ENCODE measurements at places on chromosomes 2 and 18.

DNA sequence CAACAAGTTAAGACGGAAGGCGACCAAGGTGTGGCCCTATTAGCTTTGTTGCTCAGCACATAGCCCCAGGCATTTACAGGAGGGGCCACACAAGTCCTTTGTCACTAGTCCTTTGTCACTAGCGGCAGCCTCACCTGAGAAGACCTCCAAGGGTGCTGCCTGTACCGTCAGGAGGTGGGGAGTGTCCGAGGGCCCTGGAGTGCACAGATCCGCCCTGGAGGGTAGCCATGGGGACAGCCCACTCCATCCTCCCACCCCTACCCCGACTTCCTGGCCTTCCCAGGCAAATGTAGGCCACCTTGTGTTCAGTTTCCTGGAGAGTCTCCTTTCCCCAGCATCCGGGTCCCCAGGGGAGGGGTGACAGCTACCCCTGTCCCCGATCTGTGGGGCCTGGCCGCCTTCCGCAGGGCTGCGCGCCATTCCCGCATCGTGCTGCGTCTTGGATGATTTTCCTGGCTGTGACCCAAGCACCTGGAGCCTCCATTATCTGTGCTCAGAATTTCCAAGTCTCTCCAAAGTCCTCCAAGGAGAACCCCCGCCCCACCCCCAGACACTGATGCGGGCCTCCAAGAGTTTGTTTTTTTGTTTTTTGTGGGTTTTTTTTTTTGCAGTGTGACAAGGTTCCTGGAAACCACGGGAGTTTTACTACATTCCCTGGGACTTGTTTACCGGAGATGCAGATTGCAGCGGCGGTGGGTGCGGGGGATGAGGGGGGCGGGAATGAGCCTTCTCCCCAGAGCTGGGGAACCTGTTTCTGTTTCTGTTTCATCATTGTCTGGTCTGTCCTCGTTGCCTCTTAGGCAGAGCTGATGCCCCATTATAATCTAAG, 28.6 kb downstream of the TEX44 start:
- peak; percentile 80 for DNase-seq

- no peak for DNase-seq
These were observed 335.5 kb upstream of the NT5C1B start for GRCh38 chr2:18924886-18925285.

DNA sequence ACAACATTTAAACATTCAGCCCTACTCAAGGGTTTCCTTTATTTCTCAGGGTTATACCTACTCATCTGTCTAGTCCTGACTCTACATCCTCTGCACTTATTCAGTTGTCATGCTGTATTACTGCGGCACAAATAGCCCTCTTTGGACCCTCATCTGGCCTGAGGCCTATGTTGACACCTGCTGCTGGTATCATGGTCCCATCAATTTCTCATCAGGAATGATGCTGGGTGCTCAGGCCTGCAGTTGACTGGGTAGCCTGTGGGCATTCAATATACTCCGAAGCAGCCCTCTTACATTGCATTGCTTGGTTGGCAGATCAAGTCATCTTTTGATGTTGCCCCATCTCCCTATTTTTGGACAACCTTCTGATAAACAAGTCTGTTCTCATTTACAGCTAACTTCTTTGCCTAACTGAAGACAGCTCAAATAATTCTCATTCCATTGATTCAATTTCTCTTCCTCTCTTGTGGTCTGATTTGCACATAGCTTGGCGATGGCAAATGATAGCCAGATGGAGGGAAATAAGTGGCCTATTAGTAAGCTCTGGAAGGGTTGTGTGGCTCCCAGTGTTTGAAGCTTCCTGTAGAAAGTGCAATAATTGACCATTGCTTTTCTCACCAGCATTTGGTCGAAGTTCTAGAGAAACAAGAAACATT, 19.1 kb upstream of the MC4R start:
- no peak for DNase-seq

GRCh38 chr2:140246058-140246457, 1465.9 kb upstream of the NXPH2 start:
- no peak for DNase-seq

DNA sequence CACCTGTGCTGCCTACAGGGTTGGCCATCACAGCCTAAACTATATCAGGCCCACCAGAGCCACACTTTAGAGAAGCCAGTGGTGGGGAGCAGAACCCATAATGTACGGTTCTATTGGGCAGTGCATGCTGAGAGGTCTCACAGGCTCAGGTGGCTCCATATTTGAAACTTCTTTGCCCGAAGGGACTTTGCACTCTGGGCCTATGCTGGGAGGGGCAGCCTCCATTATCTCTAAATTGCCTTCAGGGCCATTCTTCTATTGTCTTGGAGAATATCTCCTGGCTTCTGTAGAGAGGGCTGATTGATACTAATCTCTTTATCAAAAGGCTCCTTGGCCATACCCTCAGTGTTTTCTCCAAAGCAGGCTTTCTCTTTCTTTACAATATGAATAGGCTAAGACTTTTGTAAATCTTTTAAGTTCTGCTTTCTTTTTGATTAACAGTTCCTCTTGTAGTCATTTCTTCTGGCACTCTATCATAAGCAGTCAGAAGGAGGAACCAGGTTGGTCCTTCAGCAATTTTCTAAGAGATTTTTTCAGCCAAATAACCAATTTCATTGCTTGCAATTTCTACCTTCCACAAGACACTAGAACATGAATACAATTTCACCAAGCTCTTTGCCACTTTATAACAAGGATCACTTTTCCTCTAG, 44.5 kb downstream of the RPE start:
- DNase-seq: no peak

DNA sequence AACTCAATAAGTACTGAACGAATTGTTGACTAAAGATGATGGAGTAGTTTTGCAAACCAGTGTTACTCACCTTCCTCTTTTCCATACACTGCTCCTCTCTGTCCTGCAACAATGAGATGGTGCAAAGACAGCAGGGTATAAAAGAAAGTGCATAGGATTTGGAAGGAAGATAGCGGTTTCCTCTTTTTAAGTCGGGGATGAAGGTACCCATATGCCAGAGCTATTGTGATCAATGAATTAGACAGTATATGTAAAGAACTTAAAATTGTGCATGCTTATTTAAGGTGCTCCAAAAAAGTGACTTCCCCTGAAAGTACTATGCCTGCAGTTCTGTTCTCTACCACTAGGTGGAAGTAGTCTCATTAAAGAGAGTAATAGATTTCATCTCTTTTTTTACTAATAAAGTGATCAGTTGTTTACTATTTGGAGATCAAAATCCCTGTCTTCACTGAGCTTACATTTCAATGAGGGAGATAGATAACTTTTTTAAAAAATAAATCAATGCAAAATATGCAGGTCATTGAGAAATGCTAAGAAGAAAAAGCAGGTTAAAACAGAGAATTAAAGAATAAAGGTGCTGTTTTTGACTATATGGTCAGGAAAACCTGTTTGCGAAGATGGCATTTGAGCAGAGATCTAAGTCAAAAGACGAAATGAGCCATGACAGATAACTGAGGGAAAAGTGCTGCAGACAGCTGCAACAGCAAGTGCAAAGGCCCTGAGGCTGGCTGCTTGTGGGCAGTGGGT, 339.7 kb upstream of the SLC14A2 start:
- DNase-seq: no peak

DNA sequence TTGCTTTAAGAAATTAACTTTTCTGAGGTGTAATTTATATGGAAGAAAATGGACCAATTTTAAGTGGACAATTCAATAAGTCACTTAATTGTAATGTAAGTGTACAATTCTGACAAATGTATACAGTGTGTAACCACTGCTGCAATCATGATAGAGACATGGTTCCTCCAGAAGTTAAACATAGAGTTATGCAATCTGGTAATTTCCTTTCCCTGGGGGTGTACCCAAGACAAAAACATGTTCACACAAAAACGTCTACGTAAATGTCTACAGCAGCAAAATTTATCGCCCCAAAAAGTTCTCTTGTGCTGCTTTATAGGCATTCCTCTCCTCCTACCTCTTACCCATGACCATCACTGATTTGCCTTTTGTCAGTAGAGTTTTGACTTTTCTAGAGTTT, 141.5 kb downstream of the AQP4 start:
- DNase-seq: no peak

GRCh38 chr2:119419803-119420508, 11.7 kb upstream of the TMEM37 start:
- no peak for DNase-seq

GRCh38 chr2:54605836-54606235, 117.6 kb upstream of the EML6 start:
- DNase-seq: no peak

- DNase-seq: no peak
These were observed 134.3 kb downstream of the ZNF236 start for GRCh38 chr18:76956648-76957047.

DNA sequence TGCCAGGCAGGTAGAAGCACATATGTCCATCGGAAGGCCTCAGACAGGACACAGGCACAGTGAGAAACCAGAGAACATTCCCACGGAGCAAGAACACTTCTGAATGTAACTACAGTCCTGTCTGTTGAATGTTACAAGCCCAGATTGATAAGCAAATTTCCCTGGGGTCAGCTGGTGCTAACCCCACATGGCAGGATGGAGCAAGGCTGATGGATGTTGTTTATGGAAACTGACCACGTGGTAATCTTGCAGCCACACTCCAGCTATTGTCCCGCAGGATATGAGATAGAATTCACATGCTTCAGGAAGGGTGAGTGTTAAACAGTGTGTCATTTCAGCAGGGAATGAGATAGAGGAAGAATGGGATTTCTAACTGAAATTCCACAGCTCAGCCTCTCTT, 138.8 kb upstream of the COPS8 start:
- no peak for DNase-seq

DNA sequence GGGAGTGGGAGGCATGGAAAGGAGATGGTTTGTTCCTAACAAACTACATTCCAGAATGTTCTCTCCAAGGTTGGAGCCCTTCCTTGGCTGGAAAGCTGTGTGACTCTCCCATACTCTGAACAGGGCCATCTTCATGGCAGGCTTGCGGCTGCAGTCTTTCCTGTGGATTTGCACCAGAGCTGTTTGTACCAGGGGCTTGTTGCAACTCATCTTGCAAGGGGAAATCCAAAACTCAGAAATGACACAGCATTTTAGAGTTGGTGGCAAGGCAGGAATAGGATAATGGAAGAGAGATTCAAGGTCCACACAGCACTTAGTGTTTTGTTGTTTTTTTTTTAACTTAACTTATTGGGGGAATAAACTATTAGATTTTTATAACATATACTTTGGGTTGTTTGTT, 73.7 kb upstream of the ZNF516 start:
- no peak for DNase-seq

DNA sequence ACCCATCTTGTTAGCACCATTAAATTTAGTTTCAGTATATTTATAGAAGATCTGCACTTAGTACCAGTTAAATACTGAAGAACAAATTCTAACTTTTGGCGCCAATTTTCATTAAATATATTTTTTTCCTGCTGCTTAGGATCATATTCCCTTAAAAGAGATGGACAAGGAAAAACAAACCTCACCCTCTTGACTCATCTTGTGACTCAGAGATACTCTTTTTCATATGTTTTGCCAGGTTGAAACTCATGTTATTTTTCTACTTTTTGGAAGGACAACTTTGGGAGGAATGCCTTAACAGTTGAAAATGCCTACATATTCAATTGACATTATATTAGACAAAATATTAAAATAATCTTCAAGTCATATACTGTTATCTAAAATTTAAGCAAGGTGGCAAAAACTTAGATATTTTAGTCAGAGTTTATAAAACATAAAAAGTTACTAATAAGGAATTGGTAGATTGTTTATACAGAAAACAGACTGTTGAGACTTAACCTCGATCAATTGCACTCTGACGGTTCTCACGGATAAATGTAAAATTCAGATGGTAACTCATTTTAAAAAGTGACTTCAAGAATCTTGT, 36.2 kb downstream of the PNO1 start:
- DNase-seq: no peak

GRCh38 chr2:220915092-220915623, 656.9 kb downstream of the EPHA4 start:
- no peak for DNase-seq

DNA sequence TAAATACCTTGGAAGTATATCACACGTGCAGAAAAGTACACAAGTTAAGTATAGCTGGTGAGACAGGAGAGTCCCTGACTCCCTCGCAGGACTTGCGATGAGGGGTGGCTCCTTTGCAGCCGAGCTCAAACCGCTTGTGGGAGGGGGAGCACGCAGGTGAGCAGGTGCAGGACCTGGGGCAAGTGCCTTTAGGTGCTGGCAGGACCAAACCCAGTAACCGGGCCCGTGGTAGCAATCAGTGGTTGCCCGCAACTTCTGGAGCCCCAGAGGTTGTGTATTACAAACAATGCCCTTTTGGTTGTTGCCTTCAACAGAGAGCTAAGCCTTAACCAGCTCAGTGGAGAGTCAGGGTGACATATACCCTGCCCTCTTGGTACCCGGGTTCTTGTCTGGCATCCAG, 132.8 kb downstream of the PARD3B start:
- DNase-seq: no peak

DNA sequence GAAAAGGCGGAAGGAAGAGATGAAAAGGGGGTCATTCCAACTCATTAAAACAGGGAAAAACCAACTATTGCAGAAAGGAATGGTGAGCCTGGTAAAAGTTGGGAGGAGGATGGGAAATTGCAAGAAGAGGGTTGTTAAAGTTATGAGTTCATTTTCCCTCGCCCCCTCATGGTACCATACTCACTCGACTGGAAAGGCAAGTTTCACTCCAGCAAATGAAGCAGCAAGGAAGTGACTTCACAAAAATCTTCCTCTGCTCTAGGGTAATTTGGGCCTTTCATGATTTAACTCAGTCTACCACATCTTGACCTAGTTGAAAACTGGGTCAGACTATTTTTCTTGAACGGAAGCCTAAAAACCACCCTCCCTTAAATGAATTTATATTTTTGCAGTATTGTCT, 22.8 kb upstream of the DAW1 start:
- DNase-seq: no peak

- DNase-seq: no peak
These were observed 96.0 kb downstream of the RHOB start for GRCh38 chr2:20542746-20543468.

- peak; percentile 73 for DNase-seq
These were observed at the start of gene ACADL for GRCh38 chr2:210224941-210225672. TSS of gene ACADL (minus strand) at chr2:210225447. CDS start at chr2:210225263, 184 bp downstream.

- no peak for DNase-seq
These were observed 10.7 kb downstream of the CYRIA start for GRCh38 chr2:16654833-16655444.

GRCh38 chr2:108904680-108905079, 84.3 kb downstream of the EDAR start:
- DNase-seq: no peak

DNA sequence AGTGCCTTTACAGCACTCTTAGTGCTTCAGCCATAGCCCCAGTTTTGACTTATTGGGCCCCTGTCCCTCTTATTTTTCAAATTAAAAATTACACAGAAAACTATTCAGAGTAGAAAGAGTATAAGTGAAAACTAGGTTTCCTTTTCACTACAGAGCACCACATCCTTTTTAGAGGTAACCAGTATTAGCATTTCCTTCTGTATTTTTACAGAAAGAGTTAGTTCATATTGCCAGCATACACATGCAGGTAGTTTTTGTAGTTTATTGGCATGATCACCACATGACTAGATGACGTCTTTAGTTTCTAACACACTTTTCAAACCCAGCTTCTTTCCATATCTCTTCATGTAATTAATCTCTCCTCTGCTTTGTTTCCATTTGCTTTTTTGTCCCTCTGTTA, 66.4 kb downstream of the UBE2E3 start:
- no peak for DNase-seq

- no peak for DNase-seq
These were observed 18.5 kb downstream of the TMEM177 start for GRCh38 chr2:119697290-119698020.

GRCh38 chr2:239467956-239468490, 67.2 kb upstream of the HDAC4 start:
- peak; percentile 41 for DNase-seq

- DNase-seq: no peak
These were observed 84.2 kb downstream of the GAREM1 start for GRCh38 chr18:32386471-32386870.

Measured in left forelimb (tissue), 1 donor.